Fibroblast of the aortic adventitia (primary cell): ENCODE measurements at places on chromosomes 12 and 14. TPM values are rescaled to one million over a fixed set of nuclear protein-coding genes. Genes with fewer than 3 reads are reported as not detected.

CRIP1 gene
- total RNA-seq: 9.4 and 28.4 TPM in 2 replicates

CLEC2A gene
- not detected in 2 replicates for total RNA-seq

KCTD10 gene
- total RNA-seq: 90.9 and 91.7 TPM in 2 replicates

FGF6 gene
- not detected in 2 replicates for total RNA-seq

IL31 gene
- not detected in 2 replicates for total RNA-seq

IAPP gene
- total RNA-seq: not detected in 2 replicates

GPRC5D gene
- not detected in 2 replicates for total RNA-seq

TAS2R7 gene
- 0.18 TPM in 1 of 2 replicates, not detected in the other for total RNA-seq

NDRG2 gene
- 1.8 and 10.5 TPM in 2 replicates for total RNA-seq

IFI27 gene
- total RNA-seq: 20.2 and 78.2 TPM in 2 replicates

C14orf132 gene
- 25.5 and 32.6 TPM in 2 replicates for total RNA-seq

FRMD6 gene
- 192 and 257 TPM in 2 replicates for total RNA-seq

PEBP1 gene
- 163 and 215 TPM in 2 replicates for total RNA-seq

CDCA4 gene
- total RNA-seq: 4.0 and 41.1 TPM in 2 replicates

APOF gene
- total RNA-seq: not detected in 2 replicates

P3H3 gene
- total RNA-seq: 53.9 and 188 TPM in 2 replicates

PPP4R4 gene
- 0.98 and 7.0 TPM in 2 replicates for total RNA-seq

PAX9 gene
- 0.18 TPM in 1 of 2 replicates, not detected in the other for total RNA-seq

LMNTD1 gene
- total RNA-seq: 1.3 TPM in 1 of 2 replicates, not detected in the other
